ENCODE measurements at places on chromosomes 4 and X.

DNA sequence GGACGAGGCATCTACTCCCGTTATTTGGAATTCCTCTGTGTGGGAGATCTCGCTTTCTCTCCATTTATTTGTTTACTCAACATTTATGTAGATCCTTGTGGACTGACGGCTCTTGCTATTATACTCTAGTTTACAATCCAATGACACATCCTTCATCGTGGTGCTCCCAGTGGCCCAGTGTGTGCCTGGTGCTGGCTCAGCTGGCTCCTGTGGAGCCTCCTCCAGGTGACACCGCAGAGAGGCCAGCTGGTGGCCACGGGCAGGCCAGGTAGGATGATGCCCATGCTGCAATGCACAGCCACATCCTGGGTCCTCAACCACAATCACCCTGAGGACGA lies 84.0 kb upstream of the AFAP1 start:
- DNase-seq, result no peak

GRCh38 chr4:185019456-185020292 lies 1.4 kb downstream of the HELT start:
- no peak for DNase-seq

GRCh38 chr4:86174506-86174905 lies 185.3 kb downstream of the MAPK10 start:
- DNase-seq, result no peak

GRCh38 chr4:72302981-72303704 lies 265.9 kb downstream of the ADAMTS3 start:
- peak; percentile 2 for DNase-seq

- DNase-seq, result no peak
Observed at GRCh38 chrX:78037881-78038280, 66.2 kb upstream of the PGK1 start.

GRCh38 chr4:68736813-68737212 lies 66.4 kb upstream of the UGT2B15 start:
- no peak for DNase-seq

DNA sequence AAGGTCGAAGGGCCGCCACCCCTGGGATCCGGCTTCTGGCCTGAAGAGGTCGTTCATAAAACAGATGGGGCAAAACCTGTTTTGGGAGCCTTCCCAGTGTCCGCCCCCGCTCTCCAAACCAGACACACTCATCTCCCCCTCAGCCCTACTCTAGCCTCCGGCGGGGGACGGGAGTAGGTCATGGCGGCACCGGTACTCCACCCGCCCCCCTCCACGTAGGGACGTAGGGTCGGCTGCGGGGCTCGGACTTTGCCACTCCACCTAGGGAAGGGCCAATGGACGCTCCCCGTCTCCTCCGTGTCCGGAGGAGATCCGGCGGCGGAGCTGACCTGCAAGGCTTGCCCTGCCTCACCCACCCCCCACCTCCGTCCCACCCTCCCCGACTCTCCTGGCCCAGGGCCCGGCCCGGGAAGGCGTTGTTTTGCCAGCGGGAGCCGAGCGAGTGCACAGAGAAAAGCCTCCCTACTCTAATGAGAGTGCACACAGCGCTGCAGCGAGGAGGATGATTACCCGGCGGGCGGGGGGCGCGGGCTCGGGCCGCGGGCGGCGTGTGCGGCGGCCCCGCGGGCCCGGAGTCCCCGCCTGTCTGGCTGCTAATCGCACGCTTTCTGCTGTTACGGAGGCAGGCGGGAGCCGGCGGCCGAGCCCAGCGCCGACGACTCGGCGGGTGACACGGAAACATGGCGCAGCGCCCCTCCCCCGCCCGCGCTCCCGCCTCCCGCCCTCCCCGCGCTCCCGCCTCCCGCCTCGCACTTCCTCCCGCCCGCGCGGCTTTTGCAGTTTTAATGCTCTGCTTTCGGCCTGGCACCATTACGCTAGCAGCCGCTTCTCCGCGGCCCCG lies 8.3 kb upstream of the BCOR start:
- DNase-seq, result peak; percentile 58

- DNase-seq, result no peak
Observed at GRCh38 chrX:70252491-70252890, 7.5 kb downstream of the P2RY4 start.

DNA sequence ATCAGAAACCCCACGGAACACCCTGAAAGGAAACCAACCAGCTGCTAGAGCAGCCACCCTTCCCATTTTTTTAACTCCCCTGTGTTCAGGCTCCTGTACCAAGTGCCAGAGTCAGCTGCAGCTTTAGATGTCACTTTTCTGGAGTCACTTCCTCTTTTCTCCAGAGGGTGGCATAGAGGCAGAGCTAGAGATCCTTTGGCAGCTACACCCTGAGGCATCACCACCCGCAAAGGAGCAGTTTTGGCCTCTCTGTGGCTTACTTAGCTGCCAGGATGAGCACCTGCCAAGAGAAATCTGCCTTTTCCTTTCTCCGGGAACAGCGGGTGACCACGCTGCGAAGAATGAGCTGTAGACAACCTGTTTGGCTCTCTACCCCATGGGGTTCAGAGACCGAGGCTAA lies 58.0 kb upstream of the CHRDL1 start:
- no peak for DNase-seq

- DNase-seq, result no peak
Observed at GRCh38 chr4:83618991-83619645, 83.2 kb downstream of the GPAT3 start.

Data from stimulated activated CD4-positive, alpha-beta T cell treated with anti-CD3 and anti-CD28 coated beads, Interleukin-12 subunit alpha, Interleukin-12 subunit beta, amount 100 ng/mL, for 24 hours (primary cell).